Neural crest cell (in vitro differentiated cells): ENCODE measurements at places on chromosomes 13 and 19. TPM values are rescaled to one million over a fixed set of nuclear protein-coding genes. Genes with fewer than 3 reads are reported as not detected.

TINCR gene
- total RNA-seq = 0.37 and 0.55 TPM in 2 replicates

HSD17B14 gene
- total RNA-seq = 4.2 and 6.6 TPM in 2 replicates

ASF1B gene
- 54.8 and 55.6 TPM in 2 replicates for total RNA-seq

DOCK6 gene
- total RNA-seq = 34.7 and 40.6 TPM in 2 replicates
